ENCODE measurements at places on chromosomes 2 and 18.

- H3K4me3 ChIP-seq = peak within 1 kb of the TSS; percentile 64
- H3K36me3 ChIP-seq = no peaks in the 10 kb centered on the region
- no peak for DNase-seq
- H3K27me3 ChIP-seq = peaks cover 59% of the 10 kb centered on the region
These were observed at the start of gene MOGAT1 for GRCh38 chr2:222671259-222672067. TSS of gene MOGAT1 (plus strand) at chr2:222671658. CDS start at chr2:222671786, 128 bp downstream.

GRCh38 chr2:18435426-18436037 is 124.9 kb downstream of the RDH14 start:
- no peak overlapping the region for H3K4me3 ChIP-seq
- DNase-seq = no peak
- H3K4me1 ChIP-seq = peaks cover 23% of the 10 kb centered on the region
- H3K27ac ChIP-seq = no peak overlapping the region
- no peaks in the 10 kb centered on the region for H3K36me3 ChIP-seq
- H3K27me3 ChIP-seq = no peaks in the 10 kb centered on the region

- H3K27ac ChIP-seq = no peak overlapping the region
- no peak overlapping the region for H3K4me3 ChIP-seq
- H3K4me1 ChIP-seq = peaks cover 12% of the 10 kb centered on the region
- DNase-seq = no peak
These were observed 31.3 kb upstream of the CDH2 start for GRCh38 chr18:28208268-28208667.

GRCh38 chr2:169222665-169223064 is 139.7 kb downstream of the LRP2 start:
- DNase-seq = no peak
- no peaks in the 10 kb centered on the region for H3K4me1 ChIP-seq
- H3K27ac ChIP-seq = no peak overlapping the region
- H3K4me3 ChIP-seq = no peak overlapping the region
- no peaks in the 10 kb centered on the region for H3K27me3 ChIP-seq
- peaks cover 7% of the 10 kb centered on the region for H3K36me3 ChIP-seq
